Activated CD8-positive, alpha-beta memory T cell treated with anti-CD3 and anti-CD28 coated beads for 48 hours (primary cell): ENCODE measurements at places on chromosomes 6 and 20.

- no peak for DNase-seq
These were observed 33.7 kb upstream of the VEGFA start for GRCh38 chr6:43736211-43736786.

GRCh38 chr6:163192591-163192990 lies 221.9 kb upstream of the QKI start:
- DNase-seq, result no peak

- no peak for DNase-seq
These were observed 114.3 kb upstream of the BTN3A2 start for GRCh38 chr6:26250698-26251044.

GRCh38 chr6:137269803-137270202 lies 50.6 kb upstream of the IFNGR1 start:
- DNase-seq, result no peak

DNA sequence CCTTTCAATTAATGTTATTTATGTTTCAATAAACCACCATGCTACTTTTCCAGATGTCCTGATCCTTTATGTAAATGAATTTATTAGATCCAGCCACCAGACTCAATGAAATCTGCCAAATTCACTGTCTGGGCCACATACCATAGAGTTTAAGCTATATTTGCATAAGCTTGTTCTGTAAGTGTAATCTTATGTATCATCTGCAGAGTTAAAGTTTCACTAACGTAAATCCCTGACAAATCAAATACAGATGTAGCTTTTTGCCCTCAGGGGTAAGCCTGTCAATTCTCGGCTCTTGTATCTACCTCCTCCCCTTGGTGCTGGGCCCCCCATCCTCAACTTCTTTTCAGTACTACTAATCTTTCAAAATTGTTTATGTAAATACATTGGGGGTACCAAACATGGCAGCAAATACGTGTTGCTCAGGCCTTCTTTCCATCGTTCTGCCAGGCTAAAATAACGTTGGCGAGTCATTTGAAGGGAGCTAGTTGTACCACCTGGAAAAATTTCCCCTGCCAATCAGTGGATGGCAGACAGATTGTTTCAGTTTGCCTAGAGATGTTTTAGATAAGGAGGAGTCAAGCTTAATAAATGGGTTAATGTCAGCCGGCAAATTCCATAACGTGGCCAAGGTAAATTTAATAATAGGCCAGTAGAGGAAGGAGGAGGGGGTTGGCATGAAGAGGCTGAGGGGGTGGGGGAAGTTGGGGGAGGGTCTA lies 79.6 kb downstream of the RPS12 start:
- DNase-seq, result no peak

GRCh38 chr6:94401311-94401710 lies 982.0 kb upstream of the EPHA7 start:
- no peak for DNase-seq

- DNase-seq, result no peak
These were observed 475.0 kb upstream of the SULF2 start for GRCh38 chr20:48260129-48260756.

DNA sequence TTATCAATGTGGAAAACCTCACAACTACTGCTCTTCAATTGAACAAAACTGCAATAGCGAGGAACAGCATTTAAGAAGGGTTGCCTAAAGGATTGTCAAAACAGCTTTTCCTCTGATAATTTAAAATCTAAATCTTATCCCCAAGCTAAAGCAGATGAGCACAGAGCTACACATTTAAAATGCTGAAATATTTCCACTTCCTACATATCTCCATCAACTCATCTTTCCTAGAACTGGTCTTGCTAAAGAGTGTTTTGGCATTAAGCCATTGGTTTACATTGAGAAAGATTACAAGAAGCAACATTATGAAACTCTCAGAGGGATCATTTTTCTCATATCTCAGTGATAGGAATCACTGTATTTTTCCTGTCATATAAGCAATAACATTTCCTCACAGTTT lies 3.6 kb downstream of the OR10C1 start:
- DNase-seq, result no peak

DNA sequence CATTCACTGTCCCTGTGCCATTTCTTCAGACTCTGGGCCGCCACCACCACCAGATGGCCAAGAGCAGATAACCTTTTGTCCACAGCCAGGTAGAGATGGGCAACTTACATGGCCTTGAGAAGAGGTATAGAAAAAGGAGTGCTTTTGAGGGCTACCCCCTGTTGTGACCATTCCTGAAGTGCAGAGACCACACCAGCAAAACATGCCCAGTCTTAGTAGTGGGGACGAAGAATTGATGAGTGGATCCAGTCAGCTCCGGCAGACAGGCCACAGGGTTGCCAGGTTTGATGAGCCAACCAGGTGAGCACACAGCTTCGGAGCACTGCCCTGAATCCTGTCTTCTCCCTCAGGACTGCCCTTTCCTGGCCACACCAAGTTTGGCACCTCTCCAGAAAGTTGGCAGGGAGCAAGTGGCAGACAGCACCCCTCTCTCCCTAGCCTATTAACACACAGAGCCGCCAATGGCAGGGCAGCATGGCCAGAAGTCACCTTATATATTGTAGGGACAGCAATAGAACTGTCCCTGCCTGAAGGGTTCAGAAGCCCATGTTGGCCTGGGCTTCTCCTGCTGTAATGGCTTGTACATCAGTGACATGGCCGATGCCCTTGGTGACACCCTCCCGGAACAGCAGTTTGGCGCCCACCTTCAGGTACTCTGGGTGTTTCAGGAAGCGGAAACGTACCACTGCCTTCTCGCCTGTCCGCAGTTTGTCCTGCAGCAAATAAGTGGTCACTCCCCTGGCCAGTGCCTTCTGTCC lies 7.8 kb downstream of the GTPBP2 start:
- no peak for DNase-seq

GRCh38 chr6:157023958-157024357 lies 246.8 kb downstream of the ARID1B start:
- no peak for DNase-seq

DNA sequence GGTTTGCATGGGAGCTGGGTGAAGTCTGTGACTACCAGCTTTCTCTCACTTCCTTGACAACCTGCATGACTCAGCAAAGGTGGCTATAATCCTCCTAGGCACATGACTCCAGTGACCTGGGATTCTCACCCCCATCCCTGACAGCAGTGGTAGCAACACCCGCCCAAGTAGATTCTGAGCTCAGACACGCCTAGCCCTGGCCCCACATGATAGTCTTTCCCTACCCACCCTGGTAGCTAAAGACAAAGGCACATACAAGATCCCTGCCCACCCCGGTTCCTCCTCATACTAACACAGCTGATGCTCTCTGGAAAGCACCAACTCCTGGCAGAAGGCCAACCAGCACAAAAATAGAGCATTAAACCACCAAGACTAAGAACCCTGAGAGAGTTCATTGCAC lies 25.9 kb upstream of the CRISP1 start:
- DNase-seq, result no peak

GRCh38 chr20:25147716-25148115 lies 47.8 kb upstream of the ENTPD6 start:
- DNase-seq, result no peak

GRCh38 chr6:50062051-50062450 lies 12.3 kb upstream of the DEFB112 start:
- no peak for DNase-seq

DNA sequence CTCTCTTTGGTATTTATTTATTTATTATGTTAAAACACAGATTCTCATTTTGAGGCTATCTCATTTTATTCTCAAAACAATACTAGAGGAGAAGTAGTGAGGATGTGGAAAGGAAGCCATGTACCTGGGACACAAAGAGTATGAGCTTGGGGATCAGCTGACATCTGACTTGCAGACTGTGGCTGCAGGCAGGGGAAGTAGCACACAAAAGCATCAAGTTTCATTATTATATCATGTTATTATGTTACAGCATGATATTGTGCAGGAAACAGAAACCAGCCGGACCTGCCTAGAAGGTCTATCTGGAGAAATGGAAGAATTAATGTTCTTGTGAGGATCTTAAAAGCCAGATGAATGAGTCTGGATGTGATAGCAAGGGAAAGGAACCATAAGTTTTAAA lies 248.2 kb downstream of the KHDC1L start:
- DNase-seq, result no peak

GRCh38 chr6:34574647-34575293 lies 18.6 kb upstream of the SPDEF start:
- DNase-seq, result no peak

- no peak for DNase-seq
These were observed 1104.6 kb upstream of the MAP3K7 start for GRCh38 chr6:91691449-91691848.

DNA sequence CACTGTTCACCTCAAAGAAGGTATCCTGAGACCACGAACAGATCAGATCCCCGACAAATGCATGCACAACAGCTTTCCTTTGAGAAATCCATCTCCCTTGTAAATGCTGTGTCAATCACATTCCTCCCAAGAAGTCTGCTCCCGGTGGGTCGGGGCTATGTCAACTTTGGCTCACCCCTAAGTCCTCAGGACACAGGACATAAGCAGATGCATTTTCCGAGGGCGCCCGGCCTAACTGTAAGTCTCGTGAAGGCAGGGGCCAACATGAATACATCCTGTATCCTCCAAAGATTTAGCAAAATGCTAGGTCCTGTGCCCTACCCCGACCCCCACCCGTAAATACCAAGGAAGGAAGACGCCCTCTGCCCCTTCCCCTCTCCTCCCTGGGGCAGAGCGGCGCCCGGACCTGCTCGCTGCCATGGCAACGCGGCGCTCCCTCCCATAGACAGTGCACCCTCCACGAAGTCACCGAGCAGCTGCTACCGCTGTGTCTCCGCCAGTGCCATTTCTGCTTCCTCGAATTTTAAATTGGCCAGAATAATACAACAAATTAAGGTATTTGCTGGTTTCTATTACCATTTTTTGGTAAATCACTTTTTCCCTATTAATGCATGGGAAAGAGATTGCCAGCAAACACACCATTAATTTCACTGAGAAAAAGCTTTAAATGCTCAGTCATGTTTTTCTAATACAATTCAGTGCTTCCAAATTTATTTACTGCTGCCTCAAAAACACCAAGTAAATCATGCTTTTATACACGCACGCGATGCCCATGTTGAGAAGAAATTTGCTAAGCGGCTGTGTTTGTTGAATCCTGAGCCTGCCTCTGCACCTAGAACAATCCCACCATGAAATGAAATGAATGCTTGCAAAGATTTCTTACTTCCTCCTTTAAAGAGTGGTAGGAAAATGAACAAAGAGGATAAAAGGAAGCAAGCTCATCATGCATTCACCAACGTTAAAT lies 100.6 kb downstream of the PCSK2 start:
- DNase-seq, result no peak

GRCh38 chr6:158972241-158973233 lies 27.5 kb downstream of the RSPH3 start:
- no peak for DNase-seq

DNA sequence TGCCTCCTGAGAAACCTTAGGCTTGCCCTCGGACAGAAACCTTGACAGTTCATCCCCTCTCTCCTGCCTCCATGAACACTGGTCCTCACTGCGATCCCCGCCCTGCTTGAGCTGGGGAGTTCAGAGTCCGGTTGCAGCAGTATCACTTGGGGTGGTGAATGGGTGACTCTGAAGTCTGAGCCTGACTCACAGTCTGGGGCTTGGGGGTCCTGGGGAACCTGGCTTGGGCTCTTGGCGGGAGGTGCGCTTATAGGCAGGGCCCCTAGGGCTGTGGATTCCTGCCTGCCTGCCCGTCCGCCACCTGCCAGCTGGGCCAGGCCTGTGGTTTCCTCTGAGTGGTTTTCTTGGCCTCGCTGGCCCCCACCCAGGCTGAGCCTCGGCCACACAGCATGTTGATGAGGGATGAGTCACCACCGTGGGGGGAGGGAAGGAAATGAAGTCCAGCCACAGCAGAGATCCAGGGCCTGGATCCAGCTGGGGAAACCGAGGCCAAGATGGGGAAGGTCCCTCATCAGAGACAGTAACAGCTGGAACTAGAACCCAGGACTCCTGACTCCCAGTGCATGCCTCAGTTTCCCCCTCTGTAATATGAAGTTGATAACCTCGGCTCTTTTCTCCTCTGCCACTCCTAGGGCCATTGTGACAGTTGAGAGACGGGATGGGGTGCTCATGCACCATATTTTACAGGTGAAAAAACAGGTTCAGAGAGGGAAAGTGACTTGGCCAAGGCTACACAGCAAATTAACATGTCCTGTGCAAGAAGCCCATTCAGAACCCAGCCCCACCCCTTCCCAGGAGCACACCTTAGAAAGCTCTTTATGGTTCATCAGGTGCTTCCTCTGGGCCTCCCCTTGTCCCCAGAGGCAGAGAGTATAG lies 9.2 kb downstream of the FOXS1 start:
- DNase-seq, result no peak

DNA sequence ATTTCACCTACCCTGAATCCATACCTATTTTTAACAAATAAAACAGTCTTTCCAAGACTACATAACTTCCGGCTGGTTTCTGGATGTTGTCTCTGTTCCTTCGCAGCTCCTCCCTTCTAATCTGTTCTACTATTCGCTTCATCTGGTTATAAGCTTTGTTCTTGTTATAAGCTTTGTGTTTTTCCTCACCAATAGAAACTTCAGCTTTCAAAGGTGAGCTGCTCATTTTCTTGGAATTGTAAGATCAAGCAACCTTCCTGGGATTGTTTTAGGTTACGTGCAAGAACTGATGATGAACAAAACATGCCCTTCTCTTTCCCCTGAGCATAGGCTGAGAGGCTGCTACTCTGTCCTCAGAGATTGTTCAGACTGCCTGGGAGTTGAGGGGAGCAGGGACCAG lies 2.1 kb downstream of the GFOD1 start:
- no peak for DNase-seq

- DNase-seq, result no peak
These were observed 45.0 kb upstream of the FUCA2 start for GRCh38 chr6:143556529-143556928.

- no peak for DNase-seq
These were observed 29.9 kb upstream of the AGPAT4 start for GRCh38 chr6:161303628-161304340.

DNA sequence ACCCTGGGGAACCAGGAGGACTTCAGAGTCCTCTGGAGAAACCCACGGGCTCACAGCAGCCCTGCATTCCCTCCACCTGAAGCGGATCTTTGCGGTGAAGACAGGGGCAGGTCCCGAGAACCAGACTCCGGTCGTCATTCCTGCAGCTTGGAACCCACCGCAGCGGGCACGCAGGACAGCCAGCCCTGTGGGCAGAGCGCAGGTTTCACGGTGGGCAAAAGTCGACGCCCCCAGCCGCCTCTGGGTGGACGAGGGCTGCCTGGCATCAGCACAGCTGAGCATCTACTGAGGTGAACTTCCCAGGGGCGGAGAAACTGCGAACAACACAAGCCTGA lies 118.3 kb downstream of the PSMB1 start:
- no peak for DNase-seq

DNA sequence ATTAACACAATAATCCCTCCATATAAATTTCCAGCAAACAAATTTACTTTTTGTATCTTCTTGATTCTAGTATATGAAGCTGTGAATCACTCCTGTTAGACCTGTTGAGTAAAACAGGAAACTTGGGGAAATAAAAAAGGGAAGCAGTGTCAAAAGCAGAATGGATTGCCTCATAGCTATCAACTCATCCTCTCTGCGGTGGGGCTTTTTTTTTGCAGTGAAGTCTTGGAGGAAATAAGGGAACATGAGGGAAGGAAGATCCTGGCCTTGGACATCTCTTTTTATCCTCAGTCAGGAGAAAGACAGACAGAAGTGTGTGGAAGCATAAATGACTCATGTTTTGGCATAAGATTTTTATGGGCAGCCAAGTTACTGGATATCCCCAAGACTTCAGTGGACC lies 332.5 kb downstream of the TFAP2A start:
- DNase-seq, result no peak
